ENCODE measurements at places on chromosomes 2 and 18.

DNA sequence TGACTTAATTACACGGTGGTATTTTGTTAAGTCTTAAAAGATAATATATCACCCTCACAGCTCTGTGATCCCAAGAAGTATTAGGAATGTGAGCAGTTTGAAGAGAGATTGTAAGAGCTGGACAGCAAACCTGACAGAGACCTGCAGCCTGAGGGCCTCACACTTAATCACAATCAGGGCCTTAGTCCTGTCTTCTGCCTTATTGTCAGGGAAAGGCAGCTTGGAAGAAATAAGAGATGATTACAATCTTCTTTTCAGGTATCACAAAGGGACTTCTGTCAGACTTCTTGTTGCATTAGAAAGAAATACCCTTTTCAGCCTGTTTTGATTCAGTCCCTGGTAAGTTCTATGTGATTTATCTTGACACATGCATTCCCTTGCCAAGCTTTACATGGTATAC, 1433.8 kb upstream of the SLC39A10 start:
- DNase-seq, result no peak

GRCh38 chr2:223853425-223853837, 16.0 kb upstream of the AP1S3 start:
- DNase-seq, result no peak

DNA sequence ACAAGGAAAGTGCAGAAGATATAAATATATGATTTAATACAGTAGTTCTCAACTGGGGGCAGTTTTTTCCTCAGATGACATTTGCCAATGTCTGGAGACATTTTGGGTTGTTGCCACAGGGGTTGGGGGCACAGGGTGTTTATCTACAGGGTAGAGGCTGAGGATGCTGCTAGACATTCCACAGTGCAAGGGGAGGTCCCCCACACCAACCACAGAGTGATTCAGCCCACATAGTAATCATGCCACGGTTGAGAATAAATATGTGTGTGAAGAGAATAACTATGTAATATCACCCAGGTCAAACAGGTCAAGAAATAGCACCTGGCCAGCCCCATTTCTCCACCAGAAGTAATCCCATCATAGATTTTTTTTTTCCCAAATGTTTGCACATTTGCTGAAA, 17.9 kb downstream of the DYSF start:
- no peak for DNase-seq

DNA sequence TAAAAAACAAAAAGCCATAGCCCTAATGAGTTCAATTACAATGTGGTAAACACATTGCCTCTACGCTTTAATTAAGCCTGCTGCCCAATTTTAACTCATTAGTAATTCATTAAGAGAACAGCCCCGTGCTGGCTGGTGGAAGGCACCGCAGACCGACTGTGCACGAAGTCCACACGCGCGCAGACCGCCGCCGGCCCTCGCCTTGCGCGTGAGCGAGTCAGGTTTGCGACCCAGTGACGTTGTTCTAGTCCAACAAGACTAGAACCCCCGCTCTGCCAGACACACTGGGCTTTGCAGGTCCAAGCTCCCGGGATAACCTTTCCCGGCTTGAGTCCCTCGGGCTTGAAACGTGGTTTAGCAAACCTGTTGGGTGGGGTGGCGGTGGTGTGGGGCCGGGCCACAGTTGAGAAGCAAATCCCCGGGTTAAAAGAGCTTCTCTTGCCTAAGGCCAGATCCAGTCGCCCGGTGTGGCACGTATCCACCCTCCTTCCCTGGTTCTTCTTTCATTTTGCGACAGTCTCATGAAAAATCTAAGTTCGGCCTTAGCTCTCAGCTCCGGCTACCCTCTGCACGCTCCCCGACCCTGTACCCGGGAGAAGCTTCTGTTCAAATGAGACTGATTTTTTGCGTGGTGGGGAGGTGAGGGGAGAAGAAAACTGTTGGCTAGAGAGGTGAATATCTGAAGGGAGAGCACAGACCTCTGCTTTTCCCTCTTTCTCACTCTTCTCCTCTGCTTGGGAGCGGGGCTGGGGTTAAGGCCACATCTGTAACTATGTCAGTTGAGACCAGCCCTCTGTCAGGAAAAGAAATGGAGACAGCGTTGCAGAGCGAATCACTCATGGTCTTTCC, 11.1 kb upstream of the SKOR2 start:
- no peak for DNase-seq

DNA sequence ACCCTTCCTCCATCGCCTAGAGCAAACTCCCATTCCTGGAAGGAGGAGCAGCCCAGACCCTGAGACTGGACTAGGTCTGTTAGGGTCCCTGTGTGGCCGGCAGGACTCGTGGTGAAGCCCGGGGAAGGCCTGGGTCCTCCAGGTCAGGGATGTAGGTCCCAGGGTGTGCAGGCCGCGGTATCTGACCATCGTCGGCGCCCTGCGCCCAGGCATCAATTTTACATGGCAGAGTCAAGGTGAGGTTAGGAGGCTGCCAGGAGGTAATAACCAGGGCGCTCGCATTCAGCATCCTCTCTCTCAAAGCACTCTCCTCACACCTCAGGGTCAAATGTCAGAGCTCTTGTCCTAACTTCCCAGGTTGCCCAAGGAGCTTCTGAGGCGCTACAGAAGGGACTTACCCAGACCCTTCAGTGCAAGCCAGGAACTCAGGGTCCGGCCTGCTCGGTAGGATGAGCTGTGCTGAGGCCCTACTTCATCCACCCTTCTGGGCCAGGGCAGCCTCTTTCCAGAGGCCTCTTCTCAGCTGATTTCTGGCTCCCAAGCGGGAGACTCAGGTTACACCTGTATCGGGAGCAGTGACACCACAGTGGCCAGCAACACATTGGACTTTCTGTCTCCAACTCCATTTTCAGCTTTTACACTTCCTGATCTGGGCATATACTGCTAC, 628 bp downstream of the SH2D6 start:
- no peak for DNase-seq

DNA sequence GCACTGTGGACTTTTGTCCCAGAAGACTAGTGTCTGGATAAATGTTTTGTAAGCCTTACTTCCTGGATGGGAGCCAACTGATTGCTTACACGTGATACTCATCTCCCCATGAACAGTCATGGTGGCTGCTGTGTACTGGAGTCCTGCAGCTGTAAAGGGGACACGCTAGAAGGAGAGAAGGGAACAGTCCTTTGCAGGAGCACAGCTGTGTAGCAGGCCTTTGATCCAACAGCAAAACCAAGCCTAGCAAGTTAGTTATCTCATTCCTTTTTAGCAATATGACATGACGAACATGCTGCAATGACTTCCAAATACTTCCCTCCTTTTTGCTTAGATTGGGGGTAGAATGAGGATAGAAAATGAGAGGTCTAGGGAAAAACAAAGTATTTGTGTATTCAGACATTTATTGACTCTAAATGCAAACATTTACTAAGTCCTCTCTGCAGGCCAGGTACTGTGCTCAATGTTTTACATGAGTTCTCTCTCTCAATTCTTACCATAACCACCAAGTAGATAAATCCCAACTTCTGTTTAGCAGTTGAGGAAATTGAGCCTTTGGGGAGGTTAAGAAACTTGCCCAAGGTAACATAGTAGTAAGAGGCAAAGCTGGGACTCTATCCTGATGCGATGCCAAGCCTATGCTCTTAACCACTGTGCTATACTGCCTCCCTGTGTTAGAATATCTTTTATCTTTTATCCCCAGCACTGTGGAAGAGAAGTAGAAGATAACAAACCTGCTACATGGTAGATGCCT, 55.4 kb upstream of the CD28 start:
- no peak for DNase-seq

- DNase-seq, result no peak
Observed at GRCh38 chr18:60962625-60963024, 370.6 kb upstream of the CDH20 start.
